ENCODE measurements at places on chromosomes 2 and 18.

DNA sequence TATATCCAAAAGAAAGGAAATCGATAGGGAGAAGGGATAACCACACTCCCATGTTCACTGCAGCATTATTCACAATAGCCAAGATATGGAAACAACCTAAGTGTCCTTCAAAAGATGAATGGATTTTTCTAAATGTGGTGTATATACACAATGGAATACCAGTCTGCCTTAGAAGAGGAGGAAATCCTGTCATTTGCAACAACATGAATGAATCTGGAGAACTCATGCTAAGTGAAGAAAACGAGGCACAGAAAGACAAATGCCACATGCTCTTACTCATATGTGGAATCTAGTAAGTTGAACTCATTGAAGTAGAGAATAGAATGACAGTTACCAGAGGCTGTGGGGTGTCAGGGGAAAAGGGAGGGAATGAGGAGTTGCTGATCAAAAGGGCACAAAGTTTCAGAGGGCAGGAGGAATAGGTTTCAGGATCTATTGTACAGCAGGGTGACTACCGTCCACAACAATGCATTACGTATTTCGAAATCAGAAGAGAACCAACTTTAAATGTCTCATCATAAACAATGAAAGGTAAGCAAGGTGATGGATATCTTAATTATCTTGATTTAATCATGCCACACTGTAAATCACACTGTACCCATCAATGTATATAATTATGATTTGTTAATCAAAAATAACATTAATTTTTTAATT is 46.1 kb downstream of the SIGLEC15 start:
- no peak for DNase-seq

DNA sequence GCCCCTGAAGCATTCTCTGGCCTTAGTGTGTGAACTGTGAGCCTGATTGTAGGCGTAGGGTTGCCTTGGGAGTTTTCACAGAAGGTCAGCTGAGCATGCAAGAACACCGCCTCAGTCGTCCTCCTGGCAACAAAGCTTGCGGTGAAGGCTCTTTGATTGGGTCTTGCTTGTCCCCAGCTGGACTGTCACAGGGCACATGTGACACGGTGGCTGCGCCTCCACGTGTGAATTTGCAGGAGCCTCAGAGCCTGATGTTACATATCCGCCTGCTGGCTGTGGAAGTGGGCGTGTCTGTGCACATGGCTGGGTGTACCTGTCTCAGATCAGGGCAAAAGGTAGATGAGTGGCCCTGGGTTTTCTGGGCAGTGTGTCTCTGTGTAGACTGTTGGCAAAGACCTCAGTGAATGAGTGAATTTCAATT is 228.7 kb downstream of the HAUS1 start:
- no peak for DNase-seq

- no peak for DNase-seq
These were observed 4.5 kb downstream of the STK17B start for GRCh38 chr2:196166876-196167275.

DNA sequence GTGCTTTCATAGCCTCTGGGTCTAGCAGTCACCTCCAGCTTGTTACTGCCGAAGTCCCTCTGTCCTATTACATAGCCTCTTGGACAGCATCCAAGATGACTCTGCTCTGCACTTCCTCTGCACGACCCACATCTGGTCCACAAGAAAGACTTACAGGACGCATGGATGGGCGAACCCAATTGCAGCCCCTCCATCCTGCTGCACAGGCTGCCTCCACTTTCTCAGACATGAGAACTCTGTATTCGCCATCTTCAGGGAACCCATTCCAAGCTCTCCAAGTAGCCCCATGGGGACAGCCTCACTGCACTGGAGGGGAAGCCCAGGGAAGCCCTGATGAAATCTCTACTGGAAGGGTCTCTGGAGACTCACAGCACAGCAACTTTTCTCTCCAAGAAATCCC is 172.1 kb downstream of the GFPT1 start:
- no peak for DNase-seq

DNA sequence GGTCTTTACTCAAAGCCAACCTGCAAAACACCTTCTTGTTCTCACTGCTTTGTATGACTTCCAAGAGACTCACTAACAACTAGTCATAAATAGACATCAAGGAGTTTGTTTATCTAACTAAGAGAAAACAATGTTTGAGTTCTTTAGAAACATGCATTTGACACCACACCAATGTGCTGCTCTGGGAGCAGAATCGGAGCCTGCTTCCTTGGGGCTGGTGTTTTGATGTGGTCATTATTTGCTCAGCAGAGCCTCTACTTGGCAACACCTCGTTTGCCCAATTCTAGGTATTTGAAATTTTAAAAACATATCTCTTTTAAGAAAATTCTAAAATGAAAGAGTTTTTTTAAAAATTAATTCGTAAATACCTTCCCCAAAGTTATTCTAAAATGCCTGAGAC is 167.5 kb downstream of the BCL2 start:
- DNase-seq = no peak
